ENCODE measurements at places on chromosomes 3 and 15.

DNA sequence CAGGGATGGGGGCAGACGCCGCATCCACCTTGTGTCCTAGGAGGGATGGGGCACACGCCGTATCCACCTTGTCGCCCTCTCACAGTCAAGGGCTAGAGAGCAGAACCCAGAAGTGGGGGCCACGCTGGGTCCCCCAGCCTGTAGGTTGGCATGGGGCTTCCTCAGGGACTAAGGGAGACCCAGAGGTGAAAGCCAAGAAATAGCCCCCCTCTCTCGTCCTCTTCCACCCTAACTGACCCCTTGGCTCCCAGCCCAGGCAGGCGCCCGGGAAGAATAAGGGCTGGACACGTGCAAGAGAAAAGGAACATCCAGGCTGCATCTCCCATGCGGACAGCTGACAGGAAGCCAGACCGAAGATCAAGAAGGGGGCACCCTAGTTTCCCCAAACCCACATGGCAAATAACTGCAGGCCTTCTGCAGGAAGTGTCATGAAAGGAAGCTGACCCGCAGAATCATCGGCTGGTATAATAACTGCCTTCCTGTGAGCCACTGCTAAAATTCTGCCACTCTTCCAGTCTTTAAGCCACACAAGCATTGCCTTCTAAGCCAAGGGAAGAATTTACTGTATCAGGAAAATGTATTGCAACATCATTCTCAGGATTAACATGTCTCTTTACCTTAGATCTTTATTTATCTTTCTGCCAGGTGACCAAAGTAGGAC, 38.5 kb upstream of the TFRC start:
- no peak for DNase-seq

DNA sequence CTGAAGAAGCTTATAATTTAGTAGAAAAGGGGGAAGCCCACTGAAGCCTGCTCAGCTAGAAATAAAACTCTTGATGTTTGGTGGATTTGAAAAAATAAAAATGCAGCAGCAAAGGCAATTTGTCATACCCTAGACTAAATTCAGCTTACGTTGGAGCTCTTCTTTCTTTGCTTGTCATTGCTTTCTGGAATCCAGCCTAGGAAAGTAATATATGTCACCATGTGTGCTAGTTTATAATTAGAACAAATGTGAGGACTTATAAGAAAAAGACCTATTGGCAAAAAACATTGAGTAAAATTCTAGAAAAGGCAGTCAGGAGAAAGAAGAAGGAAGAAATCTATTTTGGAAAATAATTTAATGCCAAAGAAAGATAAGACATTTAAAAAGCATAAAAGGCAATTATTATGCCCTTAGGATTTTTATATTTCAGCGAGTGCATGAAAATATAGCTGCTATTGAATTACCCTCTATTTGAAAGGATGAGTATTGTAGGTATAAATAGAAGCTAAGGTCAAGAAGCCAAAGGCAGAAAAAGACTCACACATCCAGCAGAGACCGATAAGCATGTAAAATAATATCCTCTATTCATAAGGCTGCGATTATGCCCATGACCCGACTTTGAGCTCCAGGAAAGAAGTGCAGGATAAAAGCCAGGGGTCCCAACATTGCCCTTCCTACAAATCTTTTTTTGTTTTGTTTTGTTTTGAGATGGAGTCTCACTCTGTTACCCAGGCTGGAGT, 10.6 kb upstream of the BTBD1 start:
- DNase-seq, result no peak

DNA sequence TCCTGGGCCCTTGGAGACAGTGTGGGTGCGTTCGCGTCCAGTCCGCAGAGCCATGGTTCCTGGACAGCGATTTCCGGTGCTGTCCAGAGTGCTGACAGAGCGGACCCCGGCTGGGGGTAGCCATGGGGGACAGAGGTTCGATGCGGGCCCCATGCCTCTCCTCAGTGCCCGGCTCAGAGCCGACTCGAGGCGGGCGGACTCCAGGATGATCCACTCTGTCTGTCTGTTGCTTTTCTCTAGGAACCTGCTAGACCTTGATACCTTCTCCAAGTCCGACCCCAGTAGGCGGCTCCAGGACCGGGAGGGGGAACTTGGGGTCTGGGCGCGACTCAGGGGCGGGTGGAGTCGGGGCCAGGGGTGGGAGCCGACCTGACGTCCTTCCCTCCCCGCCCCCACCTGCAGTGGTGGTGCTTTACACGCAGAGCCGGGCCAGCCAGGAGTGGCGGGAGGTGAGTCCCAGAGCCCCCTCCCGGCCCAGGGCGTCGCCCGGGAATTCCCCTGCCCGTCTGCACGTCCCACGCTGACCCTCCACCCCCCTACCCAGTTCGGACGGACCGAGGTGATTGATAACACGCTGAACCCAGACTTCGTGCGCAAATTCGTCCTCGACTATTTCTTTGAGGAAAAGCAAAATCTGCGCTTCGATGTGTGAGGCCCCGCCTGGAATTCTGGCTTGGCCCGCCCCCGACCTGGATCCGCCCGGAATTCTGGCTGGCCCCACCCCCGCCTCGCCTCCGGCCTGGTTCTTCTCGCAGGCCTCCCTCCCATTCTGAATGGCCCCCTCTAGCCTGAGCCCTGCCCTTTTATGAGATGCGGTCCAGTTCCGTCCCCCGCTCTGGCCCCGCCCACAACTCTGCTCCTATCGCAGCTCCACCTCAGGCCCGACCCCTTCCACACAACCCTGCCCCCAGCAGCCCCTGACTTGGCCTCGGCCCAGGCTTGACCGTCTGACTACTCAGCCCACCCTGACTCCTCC, 1.0 kb downstream of the CPNE9 start:
- DNase-seq, result no peak

DNA sequence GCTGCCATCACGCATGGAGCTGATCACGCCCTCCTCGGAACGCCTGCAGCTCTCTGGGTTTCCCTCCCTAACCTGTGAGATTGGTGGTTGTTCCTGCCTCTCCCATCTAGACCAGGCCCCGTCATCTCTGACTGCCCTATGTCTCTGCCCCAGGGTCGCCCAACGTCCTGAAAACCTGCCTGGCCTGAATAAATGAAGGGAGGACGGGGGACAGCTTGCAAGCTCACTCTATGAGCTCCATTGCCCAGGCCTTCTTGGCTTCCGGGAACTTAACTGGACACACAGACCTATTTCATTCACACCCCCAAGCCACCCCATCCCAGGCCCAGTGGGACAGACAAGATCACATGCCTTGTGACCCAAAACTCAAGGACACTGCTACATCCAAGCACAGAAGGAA, 274.2 kb downstream of the XXYLT1 start:
- no peak for DNase-seq

GRCh38 chr3:129532261-129532660, 3.8 kb downstream of the RHO start:
- DNase-seq, result no peak

GRCh38 chr3:141561426-141562034, 74.7 kb downstream of the RASA2 start:
- DNase-seq, result peak; percentile 48

DNA sequence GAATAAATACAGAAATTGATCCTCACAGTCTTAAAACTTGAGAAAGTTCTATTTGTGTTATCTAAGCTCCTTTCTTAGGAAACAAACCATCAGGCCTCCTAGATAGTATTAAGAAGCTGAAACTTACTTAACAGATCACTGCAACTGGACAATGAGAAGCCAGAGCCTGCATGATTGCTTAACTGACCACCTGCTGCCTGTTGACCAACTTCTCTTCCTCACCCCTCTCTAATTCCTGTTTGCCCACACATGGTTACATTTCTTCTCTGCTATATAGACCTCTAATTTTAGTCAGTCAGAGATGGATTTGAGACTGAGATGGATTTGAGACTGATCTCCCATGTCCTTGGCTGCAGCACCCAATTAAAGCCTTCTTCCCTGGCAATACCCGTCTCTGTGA, 13.5 kb downstream of the CCPG1 start:
- DNase-seq, result no peak

DNA sequence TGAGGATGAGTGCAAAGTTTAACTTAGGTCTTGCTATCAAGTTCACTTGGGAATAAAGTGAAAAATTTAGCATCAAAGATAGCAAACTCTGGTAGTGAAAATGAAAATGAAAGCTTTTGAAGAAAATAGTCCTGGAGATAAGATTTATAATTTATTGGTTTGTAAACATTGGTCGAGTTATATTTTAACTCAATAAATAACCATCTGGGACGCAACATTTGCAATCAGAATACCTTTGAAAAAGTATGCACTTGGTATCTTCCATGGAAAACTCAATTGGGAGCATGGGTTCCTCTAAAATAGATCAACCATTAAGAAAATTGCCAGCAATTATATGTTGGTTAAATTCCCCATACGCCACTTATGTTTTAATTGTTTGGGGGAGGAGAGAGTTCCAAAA, 209.5 kb downstream of the NAALADL2 start:
- no peak for DNase-seq

GRCh38 chr15:39843565-39843964, 60.9 kb upstream of the FSIP1 start:
- no peak for DNase-seq

DNA sequence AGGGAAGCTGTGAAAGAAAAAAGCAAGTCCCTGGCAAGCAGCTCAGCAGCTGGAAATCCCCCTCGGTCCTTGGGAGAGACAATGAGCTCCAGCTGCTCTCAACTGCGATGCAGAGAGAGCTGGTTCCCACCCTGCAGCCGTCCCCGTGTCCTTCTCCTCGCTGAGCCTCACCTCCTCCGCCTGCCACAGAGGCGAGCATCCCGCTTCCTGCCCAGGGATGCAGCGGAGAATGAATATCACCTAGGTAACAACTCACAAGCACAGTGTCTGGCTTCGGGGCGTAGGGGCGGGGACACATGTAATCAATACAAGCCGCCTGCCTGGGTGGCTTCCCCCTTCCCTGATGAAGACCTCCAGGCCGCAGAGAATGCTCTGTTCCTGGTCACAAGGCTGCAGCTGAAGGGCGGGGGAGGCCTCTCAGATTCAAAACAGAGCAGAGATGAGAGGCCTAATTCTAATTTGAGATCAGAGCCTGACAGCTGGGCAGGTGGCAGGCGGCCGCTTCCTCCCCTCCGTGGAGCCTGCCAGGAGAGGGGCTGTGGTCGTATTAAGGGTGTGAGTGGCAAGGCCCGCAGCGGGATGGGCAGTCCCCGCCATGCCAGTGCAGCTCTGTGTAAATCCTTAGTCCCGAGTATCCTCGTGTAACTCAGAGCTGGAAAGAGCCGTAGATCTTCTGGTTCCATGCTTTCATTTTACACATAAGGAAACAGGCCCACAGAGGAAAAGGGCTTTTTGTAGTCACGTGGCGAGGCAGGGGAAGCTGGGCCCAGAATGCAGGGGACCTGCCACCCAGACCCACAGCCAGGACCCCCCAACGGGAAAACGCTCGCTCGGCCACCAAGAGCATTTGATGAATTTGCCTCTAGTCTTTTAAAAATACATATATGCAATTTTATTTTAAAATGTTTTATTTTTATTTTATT, 24.3 kb downstream of the ZDHHC19 start:
- DNase-seq, result no peak

DNA sequence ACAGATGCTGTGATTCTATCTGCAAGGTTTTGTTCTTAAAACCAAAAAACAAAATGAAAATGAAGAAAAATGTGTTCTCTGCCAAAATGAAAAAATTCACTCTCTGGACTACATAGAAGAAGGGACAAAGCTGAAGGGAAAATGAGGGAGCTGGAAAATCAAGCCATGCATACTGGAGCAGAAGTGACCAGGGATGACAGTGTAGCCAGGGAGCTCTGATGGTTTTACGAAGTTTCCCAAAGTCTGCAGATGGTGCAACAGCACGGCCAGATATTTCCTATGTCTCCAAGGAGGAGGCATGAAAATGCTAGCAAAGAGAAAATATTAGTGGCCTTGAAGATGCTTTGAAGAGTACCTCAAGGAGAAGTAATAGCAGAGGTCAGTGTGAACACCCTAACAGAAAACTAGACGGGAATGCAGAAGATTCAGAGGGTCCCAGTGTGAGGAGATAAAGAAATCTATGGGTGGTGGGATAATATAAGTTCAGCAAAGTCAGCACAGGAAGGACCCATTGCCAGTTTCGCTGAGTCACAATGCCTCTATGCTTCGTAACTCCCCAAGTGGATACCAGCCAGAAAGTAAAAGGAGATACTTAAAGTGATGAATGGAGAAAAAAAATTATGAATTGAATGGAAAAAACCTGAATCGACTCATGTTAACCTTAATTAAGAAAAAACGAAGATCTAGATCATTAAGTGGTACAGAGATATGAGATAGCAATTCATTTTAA, 39.0 kb upstream of the POMGNT2 start:
- DNase-seq, result peak; percentile 25

- no peak for DNase-seq
Measured at GRCh38 chr3:152403632-152404066, 134.9 kb downstream of the MBNL1 start.

DNA sequence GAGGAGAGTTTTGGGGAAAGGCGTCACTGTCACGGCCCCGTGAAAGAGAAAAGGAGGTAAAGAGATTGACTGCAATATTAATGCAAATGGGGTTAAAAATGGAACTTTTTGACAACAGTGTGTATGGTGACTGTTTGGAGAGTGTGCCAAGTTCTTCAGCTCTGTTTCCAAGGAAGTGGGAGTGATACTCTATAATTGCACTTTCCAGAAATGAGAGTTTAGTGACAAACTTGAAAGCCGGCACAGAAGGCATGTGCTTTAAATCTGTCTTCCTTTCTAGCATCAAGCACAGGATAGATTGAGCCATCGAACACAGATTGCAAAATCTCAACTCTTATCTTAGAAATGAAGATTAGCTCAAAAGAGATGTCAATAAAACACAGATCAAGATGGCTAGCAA, 51.9 kb upstream of the SNRPA1 start:
- DNase-seq, result no peak

GRCh38 chr3:195907934-195908693, at the start of gene TNK2:
TNK2 (minus strand) TSS chr3:195908551; CDS start chr3:195888588, 19,963 bp downstream.
- DNase-seq, result no peak

- peak; percentile 15 for DNase-seq
Measured at GRCh38 chr15:99010768-99011167, 3.2 kb upstream of the PGPEP1L start.

DNA sequence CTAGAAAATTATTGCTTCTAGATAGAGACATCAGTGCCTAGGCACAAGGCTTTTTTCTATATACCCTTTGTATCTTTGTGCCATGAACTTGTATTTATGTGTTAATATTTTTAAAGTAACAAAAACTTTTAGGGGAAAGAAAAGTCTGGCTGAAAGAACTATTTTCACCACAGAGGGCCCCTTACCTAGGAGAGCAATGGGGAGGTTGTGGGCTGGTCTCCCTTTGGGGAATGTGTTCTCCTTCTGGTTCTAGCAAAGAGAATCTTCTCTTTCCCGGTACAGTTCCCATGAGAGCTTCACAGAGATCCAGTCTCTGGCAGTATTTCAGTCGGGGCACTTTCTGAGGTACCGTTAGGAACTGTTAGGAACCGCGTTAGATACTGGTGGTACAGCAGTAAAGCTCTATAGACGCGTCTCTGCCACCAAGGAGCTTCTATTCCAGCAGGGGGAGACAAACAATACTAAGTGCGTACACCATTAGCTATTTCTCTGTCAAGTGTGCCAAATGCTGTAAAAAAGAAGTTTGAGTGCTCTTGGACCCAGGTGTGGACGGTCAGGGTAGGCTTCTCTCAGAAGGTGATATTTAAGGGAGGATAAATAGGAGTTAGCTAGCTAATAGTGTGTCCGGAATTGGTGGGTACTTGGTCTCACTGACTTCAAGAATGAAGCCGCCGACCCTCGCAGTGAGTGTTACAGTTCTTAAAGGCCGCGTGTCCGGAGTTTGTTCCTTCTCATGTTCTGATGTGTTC, 4.6 kb upstream of the EPB42 start:
- peak; percentile 57 for DNase-seq
